ENCODE measurements at places on chromosomes 16 and 17.

GRCh38 chr16:58498341-58499091 is 1.4 kb upstream of the NDRG4 start:
- DNase-seq: no peak

GRCh38 chr16:51049276-51049675 is 101.8 kb downstream of the SALL1 start:
- DNase-seq: no peak

DNA sequence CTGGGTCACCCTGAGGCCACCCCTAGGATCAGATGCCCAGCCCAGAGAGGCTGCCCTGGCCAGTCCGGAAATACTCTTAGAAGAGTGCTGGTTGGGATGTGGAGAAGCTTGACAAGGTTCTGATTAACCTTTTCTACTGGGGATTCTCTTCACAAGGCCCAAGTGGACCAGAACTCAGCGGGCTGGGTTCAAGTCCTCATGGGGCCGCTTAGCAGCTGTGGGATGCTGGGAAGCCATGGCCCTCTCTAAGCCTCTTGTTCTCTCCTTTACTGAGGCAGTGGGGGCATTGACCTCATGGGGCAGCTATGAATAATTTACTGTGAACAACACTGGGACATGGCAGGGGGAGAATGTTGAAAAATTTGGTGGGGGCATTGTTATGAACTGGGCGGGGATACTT is 92.8 kb downstream of the CYLD start:
- no peak for DNase-seq

DNA sequence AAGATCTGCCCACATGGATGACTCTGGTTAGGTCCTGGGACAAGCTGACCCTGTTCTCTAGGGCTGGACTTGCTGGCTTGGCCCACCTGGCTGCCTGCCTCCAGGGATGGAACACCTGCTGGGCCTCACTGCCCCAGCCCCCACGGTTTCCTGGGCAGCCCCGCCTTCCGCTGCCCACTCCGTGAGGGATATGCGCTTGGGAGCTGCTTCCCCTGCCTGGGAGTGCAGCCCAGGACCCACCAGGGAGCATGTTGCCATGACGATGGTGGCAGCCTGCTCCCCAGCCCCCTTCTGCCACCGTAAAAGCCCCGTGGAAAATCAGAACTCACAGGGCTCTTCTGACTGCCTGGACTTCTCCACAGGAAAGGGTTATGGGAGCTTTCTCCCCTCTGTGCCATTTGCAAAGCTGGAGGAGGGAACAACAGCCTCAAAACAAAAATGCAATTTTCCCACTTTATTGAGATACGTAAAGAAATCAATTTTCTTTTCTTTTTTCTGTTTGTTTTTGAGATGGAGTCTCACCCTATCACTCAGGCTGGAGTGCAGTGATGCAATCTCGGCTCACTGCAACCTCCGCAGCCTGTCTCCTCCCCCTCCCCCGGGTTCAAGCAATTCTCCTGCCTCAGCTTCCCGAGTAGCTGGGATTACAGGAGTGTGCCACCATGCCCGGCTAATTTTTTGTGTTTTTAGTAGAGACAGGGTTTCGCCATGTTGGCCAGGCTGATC is 18.0 kb upstream of the GAS7 start:
- no peak for DNase-seq

GRCh38 chr17:4357030-4357628 is 9.3 kb downstream of the UBE2G1 start:
- DNase-seq: no peak

DNA sequence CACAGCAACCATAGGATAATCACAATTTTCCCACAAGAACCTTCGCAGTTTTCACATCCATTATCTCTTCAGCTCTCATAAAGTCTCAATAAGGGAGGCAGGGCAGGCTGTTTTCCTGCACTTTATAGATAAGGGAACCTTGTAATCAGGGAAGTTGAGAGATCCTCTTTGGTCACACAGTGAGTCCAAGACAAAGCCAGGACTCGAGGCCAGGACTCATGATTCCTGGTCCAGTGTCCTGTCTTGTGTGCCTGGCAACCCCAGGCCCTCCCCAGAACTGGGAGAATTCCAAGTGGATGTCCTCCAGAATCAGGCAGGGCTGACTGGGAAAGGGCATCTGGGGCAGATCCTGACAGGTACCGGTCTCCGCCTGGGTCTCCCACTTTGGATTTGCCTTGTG is 23.1 kb upstream of the PHF12 start:
- DNase-seq: no peak

- DNase-seq: peak; percentile 71
These were observed 11.4 kb downstream of the CTNS start for GRCh38 chr17:3647769-3648555.

DNA sequence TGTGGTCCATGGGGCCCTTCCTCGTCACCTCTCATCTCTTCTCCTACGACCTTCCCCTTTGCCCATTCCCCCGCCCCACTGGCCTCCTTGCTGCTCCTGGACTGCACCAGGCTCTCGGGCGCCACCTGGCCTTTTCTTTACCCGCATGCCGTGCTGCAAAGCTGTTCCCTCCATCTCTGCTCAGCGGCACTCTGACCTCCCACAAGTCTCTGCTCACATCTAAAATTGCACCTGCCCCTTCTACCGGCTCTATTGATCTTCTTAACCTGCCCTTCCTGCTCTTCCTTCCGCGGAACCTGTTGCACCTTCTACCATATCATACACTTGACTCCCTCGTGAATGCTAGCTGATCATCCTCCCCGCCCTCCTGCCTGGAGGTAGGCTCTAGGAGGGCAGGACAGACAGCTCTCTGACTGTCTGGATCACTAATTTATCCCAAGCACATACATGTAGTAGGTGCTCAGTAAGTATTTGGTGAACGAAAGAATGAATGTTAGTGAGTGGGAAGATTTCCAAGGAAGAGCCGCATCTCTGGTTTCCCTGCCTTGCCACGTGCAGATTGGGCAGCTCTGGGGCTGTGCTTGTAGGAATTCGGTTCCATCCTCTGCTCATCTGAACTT is 17.3 kb downstream of the DNAH17 start:
- no peak for DNase-seq

- DNase-seq: peak; percentile 53
These were observed 633 bp upstream of the NOL3 start for GRCh38 chr16:67169642-67170167.

DNA sequence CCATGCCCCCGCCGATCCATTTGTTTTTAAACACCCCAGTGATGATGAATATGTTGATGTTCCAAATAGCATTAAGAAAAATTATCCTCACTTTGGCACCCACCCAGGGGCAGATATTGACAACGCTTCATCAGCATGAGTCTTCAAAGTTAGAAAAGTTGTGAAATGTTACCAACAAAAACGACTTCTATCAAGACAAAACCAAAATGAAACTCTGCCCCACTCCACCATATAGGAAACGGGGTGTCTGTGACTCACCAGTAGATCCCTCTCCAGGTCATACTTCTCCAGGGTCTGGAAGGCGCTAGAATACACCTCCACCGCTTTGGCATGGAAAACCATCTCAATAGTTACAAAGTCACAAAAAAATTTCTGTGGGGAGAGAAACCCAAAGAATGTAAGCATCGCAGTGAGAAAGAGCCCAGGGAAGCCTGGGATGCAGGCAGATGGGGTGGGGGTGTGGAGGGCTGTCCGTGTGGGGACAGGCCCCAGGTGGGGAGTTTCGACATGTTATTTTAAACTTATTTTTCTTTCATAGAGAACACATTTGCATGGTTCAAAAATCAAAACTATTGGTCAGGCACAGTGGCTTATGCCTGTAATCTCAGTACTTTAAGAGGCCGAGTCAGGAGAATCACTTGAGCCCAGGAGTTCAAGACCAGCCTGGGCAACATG is 10.2 kb downstream of the CIBAR2 start:
- DNase-seq: no peak

DNA sequence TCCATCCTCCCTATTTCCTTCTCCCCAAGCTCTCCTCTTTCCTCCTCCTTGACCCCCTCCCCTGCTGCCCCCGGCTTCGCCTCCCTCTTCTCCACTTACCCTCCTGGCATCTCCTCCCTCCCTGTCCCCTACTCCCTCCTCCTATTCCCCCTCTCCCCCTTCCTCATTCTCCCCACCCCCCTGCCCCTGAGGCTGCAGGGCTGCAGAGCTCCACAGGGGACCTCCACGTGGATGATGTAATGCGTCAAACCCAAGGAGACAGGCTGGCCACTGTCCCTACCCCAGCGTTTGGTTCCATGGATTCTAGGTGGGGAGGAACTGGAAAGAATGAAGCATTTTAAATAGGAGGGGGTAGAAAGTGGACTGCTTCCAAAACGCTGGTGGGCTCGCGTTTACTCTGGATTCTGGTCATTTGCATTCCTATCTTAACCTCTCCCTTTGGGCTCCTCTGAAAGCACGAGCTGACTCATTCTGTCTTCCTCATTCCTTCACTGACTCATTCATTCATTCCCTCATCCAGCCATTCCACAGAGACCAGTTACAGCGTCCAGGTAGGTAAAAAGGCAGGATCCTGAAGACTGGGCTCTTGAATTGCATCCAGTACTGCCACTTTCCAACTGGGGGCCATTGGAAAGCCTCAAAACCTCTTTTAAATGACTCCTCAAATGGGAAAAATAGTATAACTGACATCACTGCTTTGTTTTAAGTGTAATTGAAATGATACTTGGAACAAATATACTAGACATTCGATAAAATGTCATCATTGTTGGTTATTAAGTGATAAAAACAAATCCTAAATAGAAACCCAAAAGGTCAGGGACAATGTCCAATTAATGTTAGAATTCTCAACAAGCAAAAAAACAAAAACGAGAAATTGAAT is 943 bp upstream of the COTL1 start:
- no peak for DNase-seq

- DNase-seq: peak; percentile 79
These were observed 13.2 kb downstream of the RAI1 start for GRCh38 chr17:17694169-17695081.

DNA sequence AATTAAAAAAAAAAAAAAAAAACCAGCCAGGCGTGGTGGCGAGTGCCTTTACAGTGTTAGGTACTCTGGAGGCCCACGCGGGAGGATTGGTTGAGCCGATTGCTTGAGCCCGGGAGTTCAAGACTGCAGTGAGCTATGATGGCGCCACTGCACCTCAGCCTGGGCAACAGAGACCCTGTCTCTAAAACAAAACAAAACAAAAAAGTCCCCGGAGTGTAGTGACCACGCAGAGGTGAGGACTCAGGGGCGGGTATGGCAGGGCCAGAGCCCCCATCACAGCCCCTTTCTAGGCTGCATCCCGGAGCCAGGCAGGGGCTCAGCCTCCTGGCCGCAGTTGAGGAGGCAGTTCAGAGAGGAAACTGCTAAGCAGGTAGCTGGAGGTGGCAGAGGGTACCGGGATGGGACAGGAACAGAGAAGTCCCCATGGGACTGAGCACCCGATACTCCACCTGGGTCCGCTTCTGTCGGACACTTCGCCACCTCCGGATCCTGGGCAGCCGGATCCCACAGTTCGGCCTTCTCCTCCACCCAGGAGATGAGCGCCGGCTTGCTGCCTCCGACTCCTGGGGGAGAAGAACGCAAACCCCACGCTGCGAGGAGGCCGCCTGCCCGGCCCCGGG is 800 bp downstream of the ZNF747 start:
- DNase-seq: peak; percentile 45

DNA sequence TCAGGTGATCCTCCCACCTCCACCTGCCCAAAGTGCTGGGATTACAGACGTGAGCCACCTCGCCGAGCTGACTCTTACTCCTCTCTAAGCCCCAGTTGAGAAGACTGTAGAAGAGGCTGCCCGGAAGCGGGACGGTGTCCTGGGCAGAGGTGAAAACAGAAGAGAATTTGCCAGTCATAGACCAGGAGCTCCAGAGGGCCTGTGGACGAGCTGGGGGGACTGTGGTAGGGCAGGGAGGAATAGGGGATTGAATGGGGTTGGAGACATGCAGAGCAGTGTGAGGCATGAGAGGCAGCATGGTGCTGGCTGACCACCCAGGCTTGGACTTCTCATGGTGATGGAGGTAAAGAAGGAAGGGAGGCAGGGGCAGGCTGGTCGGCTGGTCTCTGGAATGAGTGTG is 17.1 kb upstream of the PHB1 start:
- DNase-seq: no peak

DNA sequence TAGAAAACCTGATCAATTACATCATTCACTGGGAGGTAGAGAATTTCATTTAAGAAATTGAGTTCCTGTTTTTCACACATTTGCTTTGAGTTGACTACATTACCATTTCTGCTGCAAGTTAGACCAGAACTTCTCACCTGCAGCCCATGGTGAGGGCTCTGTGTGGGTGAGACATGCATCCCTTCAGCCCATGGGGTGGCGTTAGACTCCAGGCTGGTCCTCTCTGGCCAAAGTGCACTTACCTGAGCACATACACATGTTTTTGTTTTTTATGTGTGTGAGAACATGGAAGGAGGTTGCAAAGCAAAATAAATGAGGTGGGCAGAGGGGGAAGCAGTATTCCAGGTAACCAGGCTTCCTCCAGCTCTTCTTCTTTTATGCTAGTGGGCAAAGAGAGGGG is 470.2 kb downstream of the PMP22 start:
- no peak for DNase-seq

- DNase-seq: no peak
These were observed 13.2 kb upstream of the PDXDC1 start for GRCh38 chr16:14961405-14962186.

- DNase-seq: no peak
These were observed 237.1 kb downstream of the SHISA9 start for GRCh38 chr16:13138528-13138927.

DNA sequence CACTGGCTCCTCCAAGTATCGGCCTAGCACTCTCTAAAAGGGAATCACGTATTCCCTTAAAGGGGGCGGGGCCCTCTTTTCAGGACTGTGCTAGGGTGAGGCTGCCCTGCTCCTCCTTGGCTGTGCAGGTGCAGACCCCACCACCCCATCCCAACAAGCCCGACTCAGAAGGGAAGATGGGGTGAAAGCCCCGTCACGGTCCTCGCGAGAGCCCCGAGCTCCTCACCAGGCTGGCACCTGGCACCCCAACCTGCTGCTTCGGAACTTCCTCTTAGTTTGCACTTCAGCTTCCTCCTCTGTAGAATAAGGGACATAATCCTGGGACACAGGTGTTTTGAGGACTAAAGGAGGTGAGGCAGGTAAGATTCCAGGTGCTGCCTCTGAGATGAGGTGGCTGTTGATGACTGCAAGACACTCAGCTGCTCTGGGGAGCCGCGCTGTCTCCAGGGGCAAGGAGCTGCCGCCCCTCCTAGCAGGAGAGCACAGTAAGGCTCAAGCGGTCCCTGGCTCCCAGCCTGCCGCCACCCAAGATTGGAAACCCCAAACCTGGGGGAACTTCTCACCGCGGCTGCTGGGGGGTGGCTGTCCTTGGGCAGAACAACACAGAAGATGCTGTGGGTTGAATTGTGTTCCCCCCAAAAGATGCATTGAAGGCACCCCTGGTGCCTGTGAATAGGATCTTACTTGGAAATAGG is 88.8 kb downstream of the MGAT5B start:
- no peak for DNase-seq

- no peak for DNase-seq
These were observed 2.3 kb downstream of the E2F4 start for GRCh38 chr16:67194260-67194659.

- peak; percentile 42 for DNase-seq
These were observed 2.5 kb downstream of the C1QTNF8 start for GRCh38 chr16:1093284-1094123.

Measured in activated CD4-positive, alpha-beta memory T cell treated with anti-CD3 and anti-CD28 coated beads for 36 hours (primary cell).